ENCODE measurements at places on chromosomes 5 and 9.

DNA sequence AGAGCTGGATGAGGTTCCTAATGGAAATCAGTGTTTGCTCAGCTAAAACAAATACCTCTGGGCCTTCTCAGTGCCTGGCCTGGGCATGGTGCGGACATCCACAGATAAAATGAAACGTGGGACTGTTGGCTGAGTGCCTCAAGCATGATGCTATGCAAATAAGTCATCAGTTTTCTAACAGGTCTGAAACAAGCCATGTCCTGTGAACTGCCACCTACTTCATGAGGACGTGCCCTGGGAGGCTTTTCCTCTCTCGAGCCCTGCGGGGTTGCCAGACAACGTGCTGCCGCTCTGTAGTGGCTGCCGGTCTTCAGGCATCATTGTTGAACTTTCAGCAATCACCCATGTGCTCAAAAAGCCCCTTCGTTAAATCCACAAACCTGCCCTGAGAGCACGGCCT is 240.4 kb upstream of the IRX2 start:
- no peak for DNase-seq

DNA sequence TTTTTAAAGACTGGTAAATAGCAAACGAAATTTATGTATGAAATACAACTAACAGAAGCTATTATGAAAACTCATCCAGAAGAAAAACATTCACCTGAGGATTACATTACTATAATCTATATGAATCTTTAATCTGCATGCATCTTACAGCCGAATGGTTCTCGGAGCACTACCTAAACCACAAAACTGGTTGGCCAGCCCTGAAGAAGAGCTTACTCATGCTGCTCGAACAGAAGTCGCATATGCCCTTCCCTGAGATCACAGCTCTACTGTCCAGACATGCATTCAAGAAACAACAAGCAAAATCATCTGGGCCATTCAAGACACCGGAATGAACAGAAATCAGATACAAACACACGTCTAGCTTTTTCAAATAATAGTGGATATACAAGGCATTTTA is 931.0 kb upstream of the DMAC1 start:
- DNase-seq = no peak

DNA sequence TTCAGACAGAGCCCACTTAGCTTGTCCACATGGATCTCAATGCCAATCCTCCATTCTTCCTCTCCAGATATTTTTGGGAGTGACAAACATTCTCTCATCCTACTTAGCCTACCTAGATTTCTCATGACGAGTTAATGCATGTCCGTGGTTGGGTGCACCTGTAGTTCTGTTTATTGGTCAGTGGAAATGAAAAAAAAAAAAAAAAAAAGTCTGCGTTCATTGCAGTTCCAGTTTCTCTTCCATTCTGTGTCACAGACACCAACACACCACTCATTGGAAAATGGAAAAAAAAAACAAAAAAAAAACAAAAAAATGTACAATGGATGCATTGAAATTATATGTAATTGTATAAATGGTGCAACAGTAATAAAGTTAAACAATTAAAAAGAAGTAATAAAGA is 59.0 kb downstream of the BASP1 start:
- no peak for DNase-seq

GRCh38 chr9:17422994-17423680 is 155.7 kb upstream of the SH3GL2 start:
- DNase-seq = no peak

DNA sequence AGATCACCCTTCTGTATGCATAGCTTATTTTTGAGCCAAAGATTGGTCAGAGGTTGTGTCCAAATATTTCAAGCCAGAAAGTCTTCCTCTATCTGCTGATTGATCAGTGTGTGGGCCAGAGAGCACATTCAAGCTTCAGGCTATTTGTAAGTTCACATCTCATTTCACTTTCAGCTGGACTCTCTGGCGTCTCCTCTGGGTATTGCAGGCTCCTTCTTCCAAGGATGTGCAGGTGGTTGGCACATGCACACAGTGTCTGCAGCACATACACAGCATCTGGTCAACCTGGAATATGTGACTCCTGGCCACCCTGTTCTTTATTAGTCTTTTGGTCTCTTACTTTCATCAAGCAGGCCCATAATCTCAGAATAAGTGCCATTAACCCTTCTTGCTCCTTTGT is 516.1 kb downstream of the ANXA1 start:
- no peak for DNase-seq

DNA sequence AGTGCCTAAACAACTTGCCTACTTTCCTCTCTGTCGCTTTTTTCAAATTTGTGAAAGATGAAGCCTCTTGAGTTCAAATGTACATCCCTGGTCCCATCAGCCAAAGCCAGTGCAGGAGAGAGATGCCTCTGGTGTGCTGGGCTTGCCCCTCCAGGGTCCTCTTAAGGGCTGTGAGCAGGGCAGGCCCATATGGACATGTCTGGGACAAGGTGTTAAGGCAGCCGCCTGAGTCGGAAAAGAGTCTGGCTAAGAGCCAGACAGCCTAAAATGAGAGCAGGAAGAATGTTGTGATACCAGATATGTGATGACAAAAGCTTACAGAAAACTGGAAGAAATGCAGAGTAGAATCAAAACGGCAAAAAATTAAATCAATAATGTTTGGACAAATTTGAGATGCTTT is 72.5 kb downstream of the APTX start:
- no peak for DNase-seq

GRCh38 chr5:53671447-53671846 is 111.0 kb downstream of the NDUFS4 start:
- DNase-seq = no peak

DNA sequence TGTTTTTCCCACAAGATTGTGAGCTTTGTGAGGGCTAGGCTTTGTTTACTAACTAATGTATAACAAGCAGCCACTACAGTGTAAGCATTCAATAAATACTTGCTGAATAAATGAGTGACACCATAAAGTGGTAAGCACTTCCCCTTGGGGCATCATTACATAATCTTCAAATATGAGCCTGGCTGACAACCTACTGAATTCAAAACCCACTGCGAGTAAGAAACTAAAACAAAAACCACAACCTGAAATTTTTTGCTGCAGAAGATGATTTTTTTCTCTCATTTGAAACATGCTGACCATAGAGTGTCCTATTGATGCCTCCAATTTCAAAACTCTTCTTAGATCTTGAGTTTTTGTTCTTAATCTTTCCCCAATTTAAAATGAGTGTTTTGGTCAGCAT is 331.3 kb upstream of the CCNG1 start:
- DNase-seq = no peak

- DNase-seq = no peak
Measured at GRCh38 chr5:91283326-91283725, 99.8 kb downstream of the ARRDC3 start.

DNA sequence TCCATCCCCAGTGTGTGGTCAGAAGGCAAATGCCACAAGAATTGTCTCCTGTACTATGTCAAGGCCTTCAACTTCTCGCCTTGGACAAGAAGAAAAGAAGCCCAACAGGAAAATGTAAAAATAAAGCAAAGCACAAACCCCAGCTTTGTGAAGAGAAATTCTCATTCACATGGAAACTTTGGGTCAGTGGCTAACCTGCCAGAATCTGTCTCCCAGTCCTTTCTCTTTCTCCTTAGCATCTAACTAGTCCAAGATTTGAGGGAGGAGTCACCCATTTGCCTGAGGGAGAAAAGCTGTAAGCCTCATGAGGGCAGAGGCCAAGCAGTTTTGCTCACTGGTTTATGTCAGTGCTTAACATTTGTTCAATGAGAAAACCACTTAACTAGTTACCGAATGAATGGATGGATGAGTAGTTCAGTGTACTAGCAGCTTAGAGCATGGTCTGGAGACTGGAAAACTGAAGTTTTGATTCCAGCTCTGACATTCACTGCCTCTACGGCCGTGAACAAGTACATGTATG is 36.0 kb downstream of the ADAM19 start:
- no peak for DNase-seq

- no peak for DNase-seq
Measured at GRCh38 chr5:122470365-122470764, 158.3 kb downstream of the SNCAIP start.

DNA sequence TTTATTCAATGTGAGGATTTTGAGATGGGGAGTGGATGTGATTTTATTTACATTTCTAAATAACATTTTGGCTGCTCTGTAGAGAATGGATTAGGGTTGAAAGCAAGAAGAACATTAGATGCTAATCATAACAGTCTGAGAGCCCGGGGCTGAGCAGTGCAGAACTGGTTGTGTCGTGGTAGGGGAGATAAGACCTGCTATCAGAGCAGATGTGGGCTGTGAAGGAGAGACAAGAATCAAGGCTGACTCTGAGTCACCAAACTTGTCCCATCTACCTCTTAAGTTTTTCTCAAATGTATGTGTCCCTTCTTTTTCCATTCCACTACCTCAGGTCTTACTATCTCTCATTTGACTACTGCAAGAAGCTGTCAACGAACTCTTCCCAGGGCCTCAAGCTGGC is 35.4 kb upstream of the SLC28A3 start:
- no peak for DNase-seq

- no peak for DNase-seq
Measured at GRCh38 chr9:123329329-123329955, 26.6 kb upstream of the CRB2 start.
